ENCODE measurements at places on chromosomes 11 and 22.

DNA sequence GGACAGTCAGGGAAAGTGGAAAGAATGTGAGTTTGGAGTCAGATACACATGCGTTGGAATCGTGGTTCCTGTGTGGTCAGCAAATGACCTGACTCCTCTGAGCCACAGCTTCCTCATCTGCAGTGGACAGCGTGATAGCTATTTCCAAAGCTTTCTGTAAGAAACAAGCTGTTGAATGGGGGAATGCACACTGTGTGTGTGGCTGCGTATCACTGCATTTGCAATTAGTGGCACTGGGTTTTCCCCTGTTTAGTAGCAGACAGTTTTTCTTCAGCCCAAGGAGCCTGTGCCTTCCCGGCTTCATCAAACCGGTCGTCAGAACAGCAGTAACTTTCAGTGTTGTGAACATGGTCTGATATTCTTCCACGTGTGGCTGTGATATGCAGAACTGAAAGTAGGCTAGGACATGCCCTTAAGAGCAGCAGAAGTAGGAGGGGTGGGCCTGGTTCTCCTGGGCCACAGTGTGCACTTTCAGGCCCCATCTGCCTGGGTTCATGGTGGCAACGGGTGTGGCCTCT, 121.5 kb downstream of the RRAS2 start:
- DNase-seq, result no peak

DNA sequence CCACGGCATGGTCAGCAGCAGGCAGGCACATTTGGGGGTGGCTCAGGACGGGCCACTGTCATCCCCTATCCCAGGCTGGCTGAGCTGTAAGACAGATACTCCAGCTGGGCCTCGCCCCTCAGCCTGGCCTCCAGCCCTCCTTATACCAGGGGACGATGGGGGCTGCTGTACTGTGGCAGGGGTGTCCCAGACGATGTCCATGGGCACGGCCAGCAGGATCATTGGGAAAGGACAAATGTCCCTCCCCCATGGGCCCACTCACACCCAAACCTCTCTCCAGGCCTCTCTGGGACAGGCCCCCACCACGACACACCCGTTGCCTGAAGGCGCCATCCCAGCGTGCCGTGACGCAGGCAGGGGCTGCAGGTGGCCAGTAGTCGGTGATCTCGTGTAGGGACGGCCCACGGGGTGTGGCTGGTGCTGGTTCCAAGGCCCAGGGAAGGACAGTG, 1.5 kb upstream of the IL17REL start:
- no peak for DNase-seq

GRCh38 chr11:2533587-2534133, 88.9 kb downstream of the KCNQ1 start:
- no peak for DNase-seq

DNA sequence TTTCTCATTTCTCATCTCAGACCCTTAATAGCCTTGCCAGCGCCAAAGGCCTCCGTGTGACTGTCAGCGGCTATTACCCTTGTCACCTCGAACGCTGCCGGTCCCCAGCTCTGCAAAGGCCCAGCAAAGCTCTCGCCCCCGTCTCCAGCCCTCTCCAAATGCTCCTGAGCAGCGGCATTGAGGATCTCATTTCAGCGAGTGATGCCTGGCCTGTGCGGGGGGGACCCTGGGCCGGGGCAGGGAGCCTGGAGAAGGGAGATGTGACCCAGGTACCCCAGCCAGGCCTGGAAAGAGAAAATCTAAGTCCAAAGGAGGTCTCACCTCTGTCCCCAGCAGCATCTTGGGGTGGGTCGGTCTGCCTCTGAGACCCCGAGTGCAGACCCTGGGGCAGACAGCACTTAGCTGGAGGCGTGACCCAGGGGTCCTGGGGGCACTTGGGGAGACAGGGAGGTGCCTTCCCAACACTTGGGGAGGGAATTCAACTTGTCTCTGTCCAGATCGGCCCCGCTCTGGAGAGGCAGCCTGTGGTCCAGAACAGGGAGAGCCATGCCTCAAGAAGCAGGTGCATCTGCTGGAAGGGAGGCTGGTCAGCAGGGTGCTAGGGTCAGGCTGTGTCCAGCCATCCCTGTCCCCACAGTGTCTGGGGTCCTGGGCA, 521.3 kb downstream of the TBC1D22A start:
- no peak for DNase-seq

DNA sequence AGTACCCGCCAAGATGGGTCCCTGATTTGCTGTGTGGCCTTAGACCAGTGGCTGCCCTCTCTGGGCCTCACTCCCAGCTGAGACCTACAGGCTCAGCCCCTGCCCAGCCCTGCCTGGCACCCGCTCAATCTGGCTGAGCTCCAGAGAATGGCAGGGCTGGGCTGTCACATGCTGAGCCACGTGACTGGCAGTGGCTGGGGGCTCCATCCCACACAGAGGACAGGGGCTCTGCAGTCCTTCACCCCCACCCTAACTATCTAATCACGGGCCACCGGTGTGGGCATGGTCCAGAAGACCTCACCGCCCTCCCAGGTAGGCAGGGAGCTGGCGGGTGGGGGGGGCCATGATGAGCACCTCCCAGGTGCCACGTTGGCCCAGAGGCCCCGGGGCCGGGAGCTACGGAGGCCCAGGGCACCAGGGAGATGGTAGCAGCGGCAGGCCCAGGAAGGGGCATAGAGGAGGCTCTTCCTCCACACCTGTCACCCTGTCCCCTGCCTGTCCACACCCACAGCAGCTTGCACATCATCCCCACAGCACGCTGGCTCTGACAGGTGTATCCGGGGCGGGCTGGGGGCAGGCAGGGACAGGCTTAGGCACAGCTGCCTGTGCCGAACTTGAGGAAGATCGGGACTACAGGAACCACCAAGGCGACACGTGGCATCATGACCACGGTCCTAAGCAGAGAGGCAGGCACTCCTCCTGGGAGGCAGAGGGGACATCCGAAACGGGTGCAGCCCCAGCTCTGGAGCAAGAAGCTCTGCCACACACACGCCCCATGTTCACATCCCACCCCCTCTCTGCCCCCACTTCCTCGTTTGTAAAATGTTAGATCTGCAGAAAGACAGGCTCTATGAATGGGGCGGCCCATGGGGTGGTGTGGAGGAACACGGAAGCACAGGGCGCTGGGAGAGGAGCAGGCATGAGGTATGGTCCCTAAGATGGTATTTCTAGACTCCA, 1.5 kb upstream of the ALDH3B1 start:
- no peak for DNase-seq

- no peak for DNase-seq
Measured at GRCh38 chr11:110141812-110142211, 48.6 kb downstream of the ZC3H12C start.

GRCh38 chr11:77027275-77027674, 6.9 kb upstream of the B3GNT6 start:
- DNase-seq, result no peak

DNA sequence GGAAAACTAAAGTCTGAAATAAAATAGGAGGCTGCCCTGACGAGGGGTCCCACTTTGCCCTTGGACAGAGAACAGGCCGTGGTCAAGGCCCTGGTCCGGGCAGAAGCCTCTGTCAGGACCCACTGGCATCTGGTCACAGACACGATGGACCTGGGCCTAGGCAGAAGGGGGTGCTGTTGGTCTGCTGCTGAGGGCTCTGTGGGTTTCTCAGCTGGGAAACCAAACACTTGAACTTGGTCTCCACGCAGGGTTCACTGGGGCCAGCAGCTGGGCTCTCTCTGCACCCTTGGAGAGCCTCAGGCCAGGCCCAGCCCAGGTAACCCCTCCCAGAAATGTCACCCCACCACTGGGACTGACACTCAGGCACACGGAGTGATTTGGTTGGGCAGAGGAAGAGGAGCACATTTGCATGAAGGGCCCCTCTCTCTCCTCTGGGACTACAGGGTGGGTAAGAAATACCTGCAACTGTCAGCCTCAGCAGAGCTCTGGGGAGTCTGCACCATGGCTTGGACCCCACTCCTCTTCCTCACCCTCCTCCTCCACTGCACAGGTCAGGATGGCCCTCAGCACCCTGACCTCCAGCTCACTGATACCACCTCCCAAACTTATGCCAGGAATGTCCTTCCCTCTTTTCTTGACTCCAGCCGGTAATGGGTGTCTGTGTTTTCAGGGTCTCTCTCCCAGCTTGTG, 48.1 kb upstream of the TOP3B start:
- DNase-seq, result no peak

- no peak for DNase-seq
Measured at GRCh38 chr11:94433049-94433448, 31.8 kb upstream of the GPR83 start.

GRCh38 chr22:23149743-23150238, 4.5 kb downstream of the RAB36 start:
- no peak for DNase-seq

DNA sequence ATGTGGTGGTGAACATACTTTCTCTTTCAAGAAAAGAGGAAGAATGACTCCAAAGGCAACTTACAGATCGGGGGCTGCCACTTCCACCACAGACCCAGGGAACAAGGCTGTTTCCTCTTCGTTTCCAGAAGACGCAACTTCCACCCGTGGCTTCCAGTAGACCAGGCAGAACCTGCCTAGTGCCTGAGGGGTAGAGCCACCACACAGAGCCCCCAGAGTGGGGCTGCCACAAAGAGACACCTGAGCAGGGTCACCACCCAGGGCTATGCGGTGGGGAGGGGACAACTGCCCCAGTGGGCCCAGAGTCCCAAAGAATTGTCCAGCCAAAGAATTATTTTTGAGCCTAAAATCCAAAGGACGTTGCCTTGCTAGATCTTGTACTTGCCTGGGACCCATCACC, 16.7 kb upstream of the PHF21B start:
- no peak for DNase-seq

- DNase-seq, result no peak
Measured at GRCh38 chr11:124898711-124899110, 1.0 kb upstream of the ROBO4 start.

GRCh38 chr22:28316014-28316413, 363.6 kb downstream of the TTC28 start:
- DNase-seq, result no peak

GRCh38 chr11:126816645-126817044, 183.9 kb downstream of the KIRREL3 start:
- no peak for DNase-seq

DNA sequence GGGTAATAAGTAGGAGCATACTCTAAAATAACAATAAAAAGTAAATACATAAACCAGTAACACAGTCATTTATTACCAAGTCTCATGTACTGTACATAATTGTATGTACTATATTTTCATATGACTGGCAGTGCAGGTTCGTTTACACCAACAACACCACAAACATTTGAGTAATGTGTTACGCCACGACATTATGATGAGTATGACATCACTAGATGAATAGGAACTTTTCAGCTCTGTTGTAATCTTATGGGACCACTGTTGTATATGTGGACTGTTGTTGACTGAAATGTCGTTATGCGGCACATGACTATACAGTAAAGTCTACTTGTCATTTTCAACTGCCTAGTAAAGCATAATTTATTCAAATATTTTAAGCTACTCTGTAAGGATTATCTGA, 18.6 kb downstream of the KIF18A start:
- DNase-seq, result no peak

DNA sequence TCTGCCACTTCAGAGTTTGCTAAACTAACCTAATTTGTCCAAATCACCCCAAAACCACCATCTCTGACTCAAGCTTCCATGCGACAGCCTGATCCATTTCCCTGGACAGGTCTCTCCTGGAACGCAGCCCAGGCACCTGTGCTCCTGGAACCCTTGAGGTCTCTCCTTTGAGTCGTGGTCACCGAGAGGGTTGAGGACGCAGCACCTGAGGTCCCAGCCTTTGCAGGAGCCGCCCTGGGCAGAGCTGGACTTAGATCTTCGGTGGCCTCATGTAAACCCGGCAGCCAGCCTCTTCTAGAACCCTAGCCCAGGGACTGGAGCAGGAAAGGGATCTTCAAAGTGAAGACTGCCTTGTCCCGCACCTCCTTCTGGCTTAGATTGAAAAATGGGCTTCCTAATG, 37.6 kb downstream of the ASRGL1 start:
- no peak for DNase-seq

- DNase-seq, result no peak
Measured at GRCh38 chr22:28237112-28237511, 318.1 kb upstream of the PITPNB start.

GRCh38 chr22:48488149-48488551, 1339.5 kb downstream of the BRD1 start:
- no peak for DNase-seq

GRCh38 chr11:32830413-32830738, 649 bp downstream of the PRRG4 start:
- peak; percentile 18 for DNase-seq

GRCh38 chr11:96036863-96037262, 113.0 kb upstream of the MTMR2 start:
- DNase-seq, result no peak

GRCh38 chr11:8168485-8169257, at the start of gene RIC3:
Gene RIC3, minus strand, starts transcription at chr11:8169025. Its CDS starts 36 bp downstream, at chr11:8168989.
- DNase-seq, result peak; percentile 34

- no peak for DNase-seq
Measured at GRCh38 chr11:63480039-63480438, 10.9 kb downstream of the PLAAT5 start.

- DNase-seq, result no peak
Measured at GRCh38 chr11:66477263-66478201, 2.7 kb upstream of the DPP3 start.

DNA sequence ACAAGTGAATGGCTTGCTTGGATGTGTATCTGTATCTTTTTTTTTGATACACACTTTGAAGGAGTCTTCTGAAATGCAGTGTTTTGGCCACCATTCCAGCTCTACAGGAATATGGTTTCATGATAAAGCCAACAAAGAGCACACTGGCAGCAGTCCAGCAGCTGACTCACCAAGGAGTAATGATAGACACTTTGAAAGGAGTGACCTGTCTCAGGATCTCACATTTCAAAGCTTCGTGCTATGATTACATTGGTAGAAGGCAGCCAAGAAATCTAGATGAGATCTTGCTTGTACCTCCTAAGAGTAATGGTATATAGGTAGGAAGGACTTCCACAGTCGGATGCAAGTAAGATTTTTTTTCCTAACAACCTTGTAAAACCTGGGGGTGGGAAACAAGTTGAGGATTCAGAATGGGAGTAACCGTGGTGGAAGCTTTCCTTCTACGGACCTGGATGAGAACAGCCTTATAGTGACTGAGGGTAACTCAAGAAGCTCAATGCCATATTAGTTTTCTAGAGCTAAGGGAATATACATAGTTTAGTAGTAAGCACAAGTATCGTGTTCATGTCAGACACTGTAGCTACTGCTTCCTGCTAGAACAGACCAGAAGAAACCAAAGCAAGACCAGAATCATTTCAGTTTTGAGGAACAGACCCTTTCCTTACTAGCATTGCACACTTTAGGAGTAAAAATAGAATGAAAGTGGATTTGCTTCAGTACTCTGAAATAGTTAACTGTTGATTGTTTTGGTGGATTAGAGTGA, 25.0 kb downstream of the MTMR3 start:
- no peak for DNase-seq
